Activated T-cell treated with anti-CD3 and anti-CD28 coated beads for 1 hour (primary cell): ENCODE measurements at places on chromosomes 5 and 9.
A peak's percentile ranks its signal among the peaks of the same experiment; 100 is the strongest.

- DNase-seq: no peak
These were observed 160.8 kb downstream of the DAB2IP start for GRCh38 chr9:121812159-121812735.

DNA sequence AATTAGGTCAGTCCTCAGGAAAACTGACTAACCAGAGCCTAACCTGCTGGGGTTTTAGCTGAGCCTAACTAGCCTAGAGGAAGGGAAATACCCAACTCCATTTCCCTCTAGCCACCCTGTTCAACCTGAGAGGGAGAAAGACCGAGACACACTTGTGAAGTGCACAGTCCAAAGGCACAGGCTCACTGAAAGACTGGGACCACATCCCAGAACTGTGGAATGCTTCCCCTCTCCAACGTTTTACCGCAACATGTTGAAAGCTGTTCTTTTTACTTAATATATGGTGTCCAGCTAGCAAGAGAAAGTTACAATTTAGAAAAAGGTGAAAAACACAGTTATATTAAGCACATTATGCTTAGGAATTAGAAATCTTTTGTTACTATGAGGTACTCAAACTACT lies 76.8 kb upstream of the SIMC1 start:
- DNase-seq: no peak

GRCh38 chr9:100619194-100619593 lies 41.3 kb downstream of the CAVIN4 start:
- no peak for DNase-seq

GRCh38 chr5:177432143-177432838 lies 5.8 kb downstream of the GRK6 start:
- no peak for DNase-seq

DNA sequence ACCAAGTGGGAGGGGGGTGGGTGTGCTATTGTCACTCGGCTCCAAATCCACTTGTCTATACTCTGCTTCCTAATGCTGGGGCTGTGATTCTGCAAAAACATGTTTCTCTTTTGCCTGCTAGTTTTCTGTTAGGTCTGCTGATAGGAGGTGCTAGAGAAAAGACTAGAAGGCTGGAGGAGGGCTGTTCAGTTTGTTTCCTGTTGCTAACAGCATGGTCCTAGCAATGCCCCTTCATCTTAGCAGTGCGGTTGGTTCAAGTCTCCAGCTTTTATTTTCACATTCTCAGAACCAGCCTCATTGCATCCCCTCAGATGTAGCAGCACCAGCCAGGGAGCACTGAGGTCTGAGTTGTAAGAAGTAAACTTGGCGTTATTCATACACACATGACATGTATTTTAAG lies 310.2 kb downstream of the YTHDC2 start:
- no peak for DNase-seq

DNA sequence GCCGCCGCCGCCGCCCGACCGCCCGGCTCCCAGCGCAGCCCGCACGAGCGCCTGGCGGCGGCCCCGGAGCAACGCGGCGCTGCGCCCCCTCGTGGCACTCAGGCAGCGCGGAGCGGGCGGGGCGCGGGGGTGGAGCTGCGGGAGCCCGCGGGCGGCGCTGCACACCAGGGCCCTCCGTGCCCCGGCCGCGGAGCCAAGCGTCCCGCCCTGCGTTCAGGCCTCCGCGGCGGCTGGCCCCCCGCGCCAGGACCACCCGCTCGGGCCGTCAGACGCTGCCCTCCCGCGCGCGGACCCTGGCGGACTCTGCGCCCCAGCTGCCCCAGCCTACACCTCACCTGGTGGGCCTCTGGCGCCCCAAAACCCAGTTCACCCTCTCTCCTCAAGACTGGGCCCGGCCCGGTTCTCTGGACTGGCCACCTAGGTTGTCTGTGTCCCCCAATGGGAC lies at the start of gene RASGEF1C:
Gene RASGEF1C, minus strand, starts transcription at position 75 of the 445 bp plus-strand sequence. CDS start 71,159 bp downstream, outside the sequence.
- DNase-seq: peak; percentile 54

GRCh38 chr5:123482258-123482657 lies 29.7 kb upstream of the CSNK1G3 start:
- DNase-seq: no peak

GRCh38 chr9:129547869-129548570 lies 72.9 kb downstream of the C9orf50 start:
- DNase-seq: no peak

- DNase-seq: no peak
These were observed 155.7 kb upstream of the PAPPA start for GRCh38 chr9:115997923-115998322.

DNA sequence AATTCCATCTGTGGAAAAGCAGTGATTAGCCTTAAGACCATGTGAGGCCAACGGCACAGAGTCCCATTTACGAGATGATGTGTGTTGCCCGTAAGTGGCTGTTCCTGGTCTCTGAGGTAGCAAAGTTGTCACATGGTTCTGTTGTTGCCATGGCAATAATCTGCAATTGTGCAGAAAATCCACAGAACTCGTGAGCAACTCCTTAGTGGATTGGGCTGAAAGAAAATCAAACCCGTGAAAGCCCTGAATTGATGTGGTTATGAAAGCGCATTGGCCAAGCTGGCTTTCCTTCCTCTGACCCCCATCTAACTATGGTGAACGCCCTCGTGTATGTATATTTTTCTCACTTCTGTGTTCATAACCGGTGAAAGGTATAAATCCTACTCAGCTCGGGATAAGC lies 614.7 kb downstream of the EBF1 start:
- DNase-seq: no peak

- no peak for DNase-seq
These were observed 97.3 kb upstream of the SLCO6A1 start for GRCh38 chr5:102596113-102596512.
